ENCODE measurements at places on chromosomes 7 and 10.

- DNase-seq, result no peak
These were observed 1.7 kb downstream of the RASGEF1A start for GRCh38 chr10:43264965-43265798.

- DNase-seq, result no peak
These were observed 182.9 kb downstream of the XPNPEP1 start for GRCh38 chr10:109740436-109740835.

GRCh38 chr10:10437886-10438285 lies 579.8 kb upstream of the CELF2 start:
- no peak for DNase-seq

DNA sequence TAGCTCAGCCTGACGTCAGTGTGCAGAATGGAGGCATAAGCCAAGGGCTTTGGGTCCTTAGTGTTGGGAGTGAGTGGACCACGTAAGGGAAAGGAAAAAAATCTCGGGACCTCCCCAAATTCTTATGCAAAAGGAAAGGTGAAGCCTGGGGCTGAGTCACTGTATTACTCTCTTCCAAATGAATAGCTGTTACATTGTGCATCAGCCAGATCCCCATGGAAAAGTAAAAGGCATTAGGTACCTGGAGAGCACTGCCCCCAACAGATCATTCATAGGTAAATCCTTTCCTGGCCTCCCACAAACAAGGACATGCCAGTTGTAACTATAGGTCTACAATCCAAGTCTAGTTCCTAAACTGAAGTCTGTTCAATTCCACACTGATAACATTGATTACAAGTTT lies 170.5 kb downstream of the C1GALT1 start:
- DNase-seq, result no peak

- DNase-seq, result no peak
These were observed 161.5 kb downstream of the SEMA3D start for GRCh38 chr7:85025312-85025756.
